ENCODE measurements at places on chromosomes 16 and 17.

GRCh38 chr16:11082860-11083388, 138.6 kb downstream of the CLEC16A start:
- H3K36me3 ChIP-seq, result no peaks in the 10 kb centered on the region
- H3K27ac ChIP-seq, result no peak overlapping the region
- H3K4me3 ChIP-seq, result no peak overlapping the region
- DNase-seq, result no peak
- no peaks in the 10 kb centered on the region for H3K27me3 ChIP-seq

GRCh38 chr16:66205287-66206231, 160.9 kb upstream of the CDH5 start:
- no peak for DNase-seq
- no peaks in the 10 kb centered on the region for H3K27me3 ChIP-seq
- H3K27ac ChIP-seq, result no peak overlapping the region
- peaks cover 5% of the 10 kb centered on the region for H3K4me1 ChIP-seq
- H3K4me3 ChIP-seq, result no peak overlapping the region
- H3K36me3 ChIP-seq, result no peaks in the 10 kb centered on the region

GRCh38 chr16:61432421-61432820, 603.8 kb downstream of the CDH8 start:
- H3K36me3 ChIP-seq, result no peaks in the 10 kb centered on the region
- H3K4me1 ChIP-seq, result no peaks in the 10 kb centered on the region
- H3K4me3 ChIP-seq, result no peak overlapping the region
- H3K27me3 ChIP-seq, result no peaks in the 10 kb centered on the region
- no peak overlapping the region for H3K27ac ChIP-seq

DNA sequence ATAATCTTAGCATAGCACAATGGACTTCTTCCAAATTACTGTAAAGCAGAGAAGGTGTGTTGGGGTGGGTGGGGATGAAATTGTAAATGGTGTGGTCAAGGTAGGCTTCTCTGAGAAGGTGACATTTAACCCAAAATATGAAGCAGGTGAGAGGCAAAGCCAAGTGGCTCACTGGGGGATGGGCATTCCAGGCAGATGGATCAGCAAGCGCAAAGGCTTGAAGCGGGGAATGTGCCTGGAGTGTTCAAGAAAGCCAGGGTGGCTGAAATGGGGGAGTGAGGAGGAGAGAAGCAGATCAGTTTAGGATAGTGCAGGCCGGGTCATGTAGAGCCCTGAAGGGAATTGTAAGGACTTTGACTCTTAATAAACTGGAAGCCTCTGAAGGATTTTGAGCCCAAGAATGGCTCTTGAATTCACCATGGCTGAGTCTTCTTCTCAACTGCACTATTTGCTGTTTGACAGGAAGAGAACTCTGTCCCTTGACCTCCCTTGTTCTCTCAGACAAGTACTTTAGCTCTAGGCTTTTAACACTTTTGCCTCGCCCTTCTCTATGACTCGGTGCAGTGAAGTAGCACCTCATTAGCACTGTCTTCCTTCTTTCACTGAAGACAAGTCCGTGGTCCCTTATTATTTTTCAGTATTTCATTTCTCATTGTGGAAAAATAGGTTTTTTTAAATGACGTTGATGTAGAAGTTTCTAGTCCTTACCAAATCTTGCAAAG, 14.7 kb downstream of the CACNG3 start:
- no peaks in the 10 kb centered on the region for H3K36me3 ChIP-seq
- no peak overlapping the region for H3K4me3 ChIP-seq
- no peak for DNase-seq
- no peak overlapping the region for H3K27ac ChIP-seq
- H3K4me1 ChIP-seq, result no peaks in the 10 kb centered on the region

DNA sequence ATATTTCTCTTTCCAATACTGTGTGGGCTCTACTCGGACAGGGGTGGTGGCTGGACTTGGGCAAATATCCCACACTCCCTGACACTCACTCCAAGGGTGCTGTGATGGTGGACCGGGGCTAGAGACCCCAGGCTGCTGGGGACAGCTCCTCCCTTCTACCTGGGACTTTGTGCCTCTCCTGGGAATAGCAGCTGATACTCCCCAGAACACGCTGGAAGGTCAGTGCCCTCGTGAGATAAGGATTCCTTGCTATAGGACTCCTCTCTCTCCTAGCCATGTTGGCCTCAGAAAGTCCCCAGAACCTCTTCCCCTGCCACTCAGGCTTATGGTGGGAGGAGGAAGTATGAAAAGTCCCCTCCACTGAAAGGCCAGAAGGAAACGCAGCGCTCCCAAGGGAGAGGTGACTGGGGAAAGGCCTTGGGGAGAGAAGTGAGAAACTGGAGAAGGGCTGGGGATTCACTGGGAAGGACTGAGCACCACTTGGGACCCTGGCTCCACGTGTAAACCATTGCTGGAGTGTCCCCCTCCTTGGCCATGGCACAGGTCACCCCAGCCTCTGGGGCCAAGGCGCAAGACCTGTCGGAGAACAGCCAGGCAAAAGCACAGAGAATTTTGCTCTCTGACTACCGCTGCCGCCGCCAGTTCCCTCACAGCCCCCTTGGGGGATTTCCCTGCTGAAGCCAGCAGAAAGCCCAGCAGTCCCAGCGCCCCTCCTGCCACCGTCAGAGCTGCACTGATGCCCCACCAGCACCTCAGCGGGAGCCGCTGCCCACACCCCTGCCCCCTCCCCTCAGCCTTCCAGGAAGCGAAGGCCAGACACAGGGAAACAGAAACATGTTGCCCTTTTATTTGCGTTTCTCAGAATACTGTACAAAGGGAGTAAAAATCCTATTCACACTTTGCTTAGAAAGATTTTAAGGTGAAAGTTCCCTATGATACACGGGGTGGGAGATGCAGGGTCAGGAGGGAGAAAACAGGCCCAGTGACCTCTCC, 2.1 kb upstream of the GSDMB start:
- no peaks in the 10 kb centered on the region for H3K27me3 ChIP-seq
- no peak overlapping the region for H3K27ac ChIP-seq
- H3K4me1 ChIP-seq, result no peaks in the 10 kb centered on the region
- no peak overlapping the region for H3K4me3 ChIP-seq
- peaks cover 42% of the 10 kb centered on the region for H3K36me3 ChIP-seq

DNA sequence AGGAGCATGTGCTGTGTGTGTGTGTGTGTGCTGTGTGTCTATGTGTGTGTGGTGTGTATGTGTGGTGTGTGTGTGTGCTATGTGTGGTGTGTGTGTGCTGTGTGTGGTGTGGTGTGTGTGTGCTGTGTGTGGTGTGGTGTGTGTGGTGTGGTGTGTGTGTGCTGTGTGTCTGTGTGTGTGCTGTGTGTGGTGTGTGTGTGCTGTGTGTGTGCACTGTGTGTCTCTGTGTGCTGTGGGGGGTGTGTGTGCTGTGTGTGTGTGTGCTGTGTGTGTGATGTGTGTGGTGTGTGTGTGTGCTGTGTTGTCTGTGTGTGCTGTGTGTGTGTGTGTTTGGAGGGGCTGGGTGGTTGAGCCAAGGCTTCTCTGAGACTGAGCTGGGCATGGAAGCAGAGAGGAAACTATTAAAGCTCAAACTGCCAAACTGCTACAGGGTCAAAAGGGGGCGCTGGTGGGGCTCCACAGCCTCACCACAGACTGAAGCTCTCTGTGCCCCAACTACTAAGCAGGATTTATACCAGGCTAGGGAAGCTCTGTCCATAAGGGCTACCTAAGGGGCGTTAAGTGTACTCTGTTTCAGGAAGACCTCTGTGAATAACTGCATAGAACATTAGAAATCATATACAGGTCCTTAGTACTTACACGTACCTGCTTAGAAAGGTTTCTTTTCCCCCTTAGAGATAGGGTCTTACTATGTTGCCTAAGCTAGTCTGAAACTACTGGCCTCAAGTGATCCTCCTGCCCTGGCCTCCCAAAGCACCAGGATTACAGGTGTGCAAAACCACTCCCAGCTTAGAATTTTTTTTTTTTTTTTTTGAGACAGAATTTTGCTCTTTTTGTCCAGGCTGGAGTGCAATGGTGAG, 27.8 kb upstream of the GHDC start:
- H3K4me1 ChIP-seq, result no peaks in the 10 kb centered on the region
- no peaks in the 10 kb centered on the region for H3K27me3 ChIP-seq
- peaks cover 25% of the 10 kb centered on the region for H3K36me3 ChIP-seq
- DNase-seq, result peak; percentile 77
- no peak overlapping the region for H3K27ac ChIP-seq
- H3K4me3 ChIP-seq, result no peak overlapping the region

DNA sequence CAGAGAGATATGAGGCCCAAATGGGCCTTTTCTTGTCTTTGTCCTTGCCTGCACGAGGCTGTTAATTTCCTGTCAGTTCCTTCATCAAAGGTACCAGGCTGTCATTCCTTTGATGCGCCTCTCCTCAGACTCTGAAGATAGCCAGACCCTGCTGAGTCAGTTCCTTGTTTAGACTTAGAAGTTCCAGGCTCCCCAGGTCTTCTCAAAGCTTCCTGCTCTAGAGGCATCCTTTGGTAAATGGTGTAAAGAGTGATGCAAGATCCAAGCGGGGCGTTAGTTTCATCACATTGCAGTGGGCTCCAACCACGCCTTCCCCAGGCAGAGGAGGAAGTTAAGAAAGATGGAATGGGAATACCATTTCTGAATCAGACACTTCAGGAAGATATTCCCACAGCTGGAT, 4.0 kb upstream of the CDH11 start:
- no peak for DNase-seq
- H3K36me3 ChIP-seq, result no peaks in the 10 kb centered on the region
- no peak overlapping the region for H3K4me3 ChIP-seq
- no peaks in the 10 kb centered on the region for H3K27me3 ChIP-seq
- no peak overlapping the region for H3K27ac ChIP-seq
- peaks cover 20% of the 10 kb centered on the region for H3K4me1 ChIP-seq

GRCh38 chr16:72910381-72910780, 137.5 kb downstream of the ZFHX3 start:
- H3K27me3 ChIP-seq, result no peaks in the 10 kb centered on the region
- peaks cover 5% of the 10 kb centered on the region for H3K4me1 ChIP-seq
- H3K36me3 ChIP-seq, result no peaks in the 10 kb centered on the region
- DNase-seq, result no peak

- no peaks in the 10 kb centered on the region for H3K27me3 ChIP-seq
- H3K4me3 ChIP-seq, result 0 out of 2 replicates have a peak overlapping the region, but pooled peaks have one; percentile 12
- H3K4me1 ChIP-seq, result peaks cover 34% of the 10 kb centered on the region
- peak overlapping the region; percentile 22 for H3K27ac ChIP-seq
- peak; percentile 80 for DNase-seq
Observed at GRCh38 chr16:4327386-4328045, 11.6 kb downstream of the GLIS2 start.

- H3K27ac ChIP-seq, result no peak overlapping the region
- no peaks in the 10 kb centered on the region for H3K27me3 ChIP-seq
- DNase-seq, result no peak
- no peaks in the 10 kb centered on the region for H3K36me3 ChIP-seq
Observed at GRCh38 chr17:68694791-68695485, 93.8 kb upstream of the FAM20A start.

DNA sequence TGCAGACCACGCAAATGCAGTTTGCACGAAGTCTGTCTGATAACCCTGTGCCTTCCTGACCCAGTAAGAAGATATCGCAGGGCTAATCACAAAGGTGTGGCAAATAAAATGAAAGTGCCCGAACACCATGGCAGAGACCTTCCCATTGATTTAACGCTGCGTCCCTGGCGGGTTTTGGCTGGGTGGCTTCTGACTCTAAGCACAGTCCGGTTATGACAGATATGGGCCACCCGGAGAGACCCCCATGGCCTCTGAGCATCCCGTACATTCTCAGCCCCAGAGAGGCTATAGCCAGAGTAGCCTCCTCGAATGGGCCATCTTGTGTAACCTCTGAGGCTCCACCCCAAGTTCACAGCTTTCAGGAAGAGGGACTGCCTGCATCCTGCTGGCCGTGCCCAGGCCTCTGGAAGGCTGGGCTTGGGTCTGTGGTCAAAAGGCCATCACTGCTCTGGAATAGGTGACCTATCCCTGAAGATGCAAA, 5.5 kb downstream of the FOXC2 start:
- DNase-seq, result no peak
- no peaks in the 10 kb centered on the region for H3K4me1 ChIP-seq
- H3K4me3 ChIP-seq, result no peak overlapping the region
- no peaks in the 10 kb centered on the region for H3K27me3 ChIP-seq
- peak overlapping the region; percentile 96 for H3K27ac ChIP-seq

DNA sequence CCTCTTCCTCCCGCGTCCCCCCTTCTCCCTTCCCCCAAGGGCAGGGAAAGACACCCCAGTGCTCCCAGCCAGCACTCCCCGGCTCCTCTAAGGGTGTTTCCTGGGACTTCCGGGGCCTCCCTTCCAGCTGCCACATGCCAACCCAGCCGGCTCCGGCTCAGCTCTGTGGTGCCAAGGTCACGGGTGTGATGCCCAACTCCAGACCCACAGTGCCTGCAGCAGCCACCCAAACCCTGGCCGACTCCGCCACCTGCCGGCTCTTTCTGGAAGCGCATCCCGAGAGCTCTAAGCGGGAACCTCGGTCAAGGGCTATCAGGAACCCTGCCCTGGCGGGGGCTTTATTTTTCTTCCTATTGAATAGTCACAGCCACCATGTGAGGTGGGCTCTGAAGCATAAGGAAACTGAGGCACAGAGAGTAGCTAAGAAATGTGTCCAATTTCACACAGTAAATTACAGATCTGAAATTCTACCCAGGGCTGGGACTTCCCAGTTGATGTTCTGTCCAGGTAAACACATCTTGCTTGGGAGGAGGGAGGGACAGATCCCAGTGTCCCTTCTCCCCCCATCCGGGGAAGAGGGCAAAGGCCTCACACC, 3.3 kb upstream of the PPP1R1B start:
- H3K27me3 ChIP-seq, result peaks cover 20% of the 10 kb centered on the region
- H3K4me3 ChIP-seq, result no peak overlapping the region
- DNase-seq, result peak; percentile 89
- H3K27ac ChIP-seq, result no peak overlapping the region

- H3K27me3 ChIP-seq, result no peaks in the 10 kb centered on the region
- H3K4me1 ChIP-seq, result no peaks in the 10 kb centered on the region
- no peak overlapping the region for H3K27ac ChIP-seq
- no peak for DNase-seq
- no peaks in the 10 kb centered on the region for H3K36me3 ChIP-seq
- H3K4me3 ChIP-seq, result no peak overlapping the region
Observed at GRCh38 chr17:5225668-5226457, 8.8 kb downstream of the SCIMP start.

GRCh38 chr17:5269241-5269960, 12.7 kb upstream of the RABEP1 start:
- no peaks in the 10 kb centered on the region for H3K36me3 ChIP-seq
- H3K4me1 ChIP-seq, result no peaks in the 10 kb centered on the region
- no peak overlapping the region for H3K27ac ChIP-seq
- DNase-seq, result no peak
- H3K4me3 ChIP-seq, result no peak overlapping the region

DNA sequence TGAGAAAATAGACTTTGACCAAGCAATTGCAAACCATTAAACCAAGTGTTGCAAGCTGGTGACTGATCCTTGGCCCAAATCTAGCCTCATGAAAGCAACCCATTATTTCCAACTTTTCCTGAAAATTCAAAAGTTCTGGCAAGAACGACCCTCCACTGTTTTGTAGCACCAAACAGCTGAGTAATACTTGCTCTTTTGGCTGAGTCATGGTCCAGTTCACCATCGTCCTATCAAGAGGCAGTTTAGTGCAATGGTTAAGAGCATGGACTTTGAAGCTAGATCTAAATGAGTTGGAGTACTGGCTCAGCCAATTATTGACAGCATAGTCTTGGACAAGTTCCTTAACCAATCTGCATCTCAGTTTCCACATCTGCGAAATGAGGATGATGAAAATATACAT, 31.3 kb downstream of the SCNN1G start:
- no peaks in the 10 kb centered on the region for H3K36me3 ChIP-seq
- no peaks in the 10 kb centered on the region for H3K27me3 ChIP-seq
- H3K27ac ChIP-seq, result no peak overlapping the region
- no peaks in the 10 kb centered on the region for H3K4me1 ChIP-seq

- peaks cover 73% of the 10 kb centered on the region for H3K4me1 ChIP-seq
- H3K4me3 ChIP-seq, result no peak overlapping the region
- no peak for DNase-seq
- H3K36me3 ChIP-seq, result no peaks in the 10 kb centered on the region
Observed at GRCh38 chr17:57487573-57487972, 231.2 kb downstream of the MSI2 start.

Measured in SK-N-SH (cell line).